ENCODE measurements at places on chromosomes 11 and 22.
A peak's percentile ranks its signal among the peaks of the same experiment; 100 is the strongest.

DNA sequence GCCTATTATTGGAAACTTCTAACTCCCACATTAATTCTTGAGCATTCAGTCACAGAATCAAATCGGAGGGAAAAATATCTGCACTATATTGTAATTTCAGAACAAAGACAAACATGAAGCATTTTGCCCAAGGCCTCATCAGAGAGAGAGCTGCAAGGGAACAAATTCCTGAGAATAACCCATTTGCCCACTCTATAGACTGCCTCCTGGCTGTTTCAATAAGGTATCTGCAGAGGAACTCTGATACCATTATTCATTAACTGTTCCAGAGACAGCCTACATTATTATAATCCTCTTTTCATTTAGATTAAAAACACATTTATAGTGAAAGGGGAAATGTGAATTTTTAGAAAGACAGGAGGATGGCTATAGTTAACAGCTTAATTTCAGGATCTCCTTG is 663.9 kb downstream of the DLG2 start:
- DNase-seq: no peak

GRCh38 chr11:68727783-68728182 is 23.5 kb downstream of the TESMIN start:
- no peak for DNase-seq

DNA sequence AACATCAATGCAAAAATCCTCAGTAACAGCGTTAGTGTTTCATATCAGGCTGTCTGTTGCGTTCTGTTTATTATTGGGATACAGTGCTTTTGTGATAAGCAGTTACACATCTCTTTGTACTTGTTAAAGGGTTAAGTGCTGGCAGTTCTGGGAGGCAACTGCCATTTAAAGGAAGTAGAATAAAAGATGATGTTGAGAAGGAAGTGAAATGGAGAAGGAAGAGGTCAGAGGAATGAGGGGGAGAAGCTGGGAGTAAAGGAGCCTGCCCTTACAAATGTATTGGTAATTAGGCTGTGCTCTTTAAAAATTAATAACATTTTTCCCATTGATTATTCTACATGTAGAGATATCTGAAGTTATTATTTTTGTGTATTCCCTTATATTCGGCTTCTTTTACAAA is 674.7 kb downstream of the NTM start:
- DNase-seq: no peak

GRCh38 chr11:99371257-99371656 is 350.5 kb downstream of the CNTN5 start:
- no peak for DNase-seq

- DNase-seq: peak; percentile 73
Observed at GRCh38 chr11:20110908-20111669, 49.2 kb downstream of the DBX1 start.

All from activated CD8-positive, alpha-beta memory T cell treated with anti-CD3 and anti-CD28 coated beads for 24 hours (primary cell).